ENCODE measurements at places on chromosomes 13 and 19. TPM values are rescaled to one million over a fixed set of nuclear protein-coding genes. Genes with fewer than 3 reads are reported as not detected.

GRCh38 chr19:27740396-27740795 is 1472.6 kb downstream of the UQCRFS1 start:
- DNase-seq = peak; percentile 24

- peak; percentile 18 for DNase-seq
Measured at GRCh38 chr13:46530084-46530935, 22.7 kb upstream of the LRCH1 start.

DNA sequence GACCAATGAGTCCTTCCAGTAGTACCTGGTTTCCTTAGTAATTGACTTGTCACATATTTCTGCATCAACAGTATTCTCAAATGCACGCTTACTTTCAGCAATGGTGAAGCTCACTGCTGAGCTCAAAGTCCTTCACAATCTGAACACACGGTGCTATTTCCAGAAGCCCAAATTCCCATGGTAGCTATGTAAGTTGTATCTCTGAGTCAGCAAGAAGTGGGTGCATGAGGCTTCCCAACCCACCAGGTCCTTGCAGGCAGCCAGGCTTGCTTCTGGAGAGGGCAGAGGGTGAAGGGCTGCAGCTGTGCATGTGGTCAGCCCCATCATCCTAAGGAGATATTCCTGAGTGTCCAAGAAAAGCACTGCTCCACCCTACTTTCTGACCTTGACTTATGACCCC is 25.7 kb downstream of the COL4A2 start:
- no peak for DNase-seq

- peak; percentile 22 for DNase-seq
Measured at GRCh38 chr13:26007261-26008125, 44.3 kb downstream of the SHISA2 start.

The ZNF506 gene
- 18.4 TPM for total RNA-seq

The MRI1 gene
- 52.5 TPM for total RNA-seq

The WTIP gene
- 11.1 TPM for total RNA-seq

DNA sequence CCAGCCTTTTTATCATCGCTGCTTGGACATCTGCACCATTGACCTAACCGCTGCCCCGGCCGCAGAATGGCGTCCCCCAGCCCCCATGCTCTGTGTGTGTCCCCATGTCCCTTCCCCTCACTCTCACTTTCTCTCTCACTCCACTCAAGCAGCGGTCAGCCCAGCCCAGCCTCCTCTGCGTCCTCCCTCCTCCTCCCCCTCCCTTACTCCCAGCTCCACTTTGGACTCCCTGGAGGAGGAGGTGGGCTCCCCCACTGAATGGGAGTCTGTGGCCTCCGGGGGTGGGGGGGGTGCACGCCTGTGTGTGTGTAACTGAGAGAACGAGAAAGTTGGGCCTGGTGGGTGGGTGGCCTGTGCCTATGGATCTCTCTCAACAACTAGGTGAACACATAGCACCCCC is 2.2 kb downstream of the MAP2K7 start:
- DNase-seq = no peak

- no peak for DNase-seq
Measured at GRCh38 chr13:99395436-99395835, 88.2 kb upstream of the GPR183 start.

The NCCRP1 gene
- total RNA-seq = 0.12 TPM

DNA sequence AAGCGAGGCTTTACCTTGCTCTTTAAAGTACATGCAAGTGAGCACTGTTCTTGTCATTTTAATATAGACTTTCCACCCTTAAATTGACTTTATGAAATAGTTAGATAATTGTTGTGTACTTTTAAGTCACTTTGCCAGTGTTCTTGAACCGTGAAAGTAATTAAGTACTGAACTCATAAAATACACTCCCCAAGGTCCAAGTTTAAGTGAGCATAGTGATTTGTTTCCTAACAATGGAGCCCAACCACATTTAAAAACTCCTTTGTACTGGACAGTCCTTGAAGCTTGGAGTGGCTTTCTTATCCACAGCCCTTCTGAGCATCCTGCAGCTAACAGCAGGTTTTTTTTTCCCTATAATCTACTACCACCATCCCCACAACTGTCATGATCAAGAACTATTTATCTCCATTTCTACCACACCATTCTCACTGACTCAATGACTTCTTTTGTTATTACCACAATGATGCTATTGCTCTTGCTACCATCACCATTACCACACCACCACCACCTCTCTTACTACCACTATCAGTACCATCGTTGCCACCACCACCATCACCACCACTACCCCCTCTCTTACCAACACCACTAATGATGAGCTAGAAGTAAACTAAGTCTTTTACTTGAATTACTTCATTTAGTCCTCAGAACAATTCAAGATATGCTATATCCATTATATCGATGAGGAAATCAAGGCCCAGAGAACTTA is 452.6 kb downstream of the DIAPH3 start:
- no peak for DNase-seq

The C2CD4C gene
- total RNA-seq = not detected

The NCR1 gene
- not detected for total RNA-seq

GRCh38 chr13:46310066-46310465 is 77.0 kb downstream of the RUBCNL start:
- no peak for DNase-seq

The VSTM2B gene
- total RNA-seq = not detected

- no peak for DNase-seq
Measured at GRCh38 chr19:53076984-53077383, 26.2 kb downstream of the ZNF160 start.

- peak; percentile 61 for DNase-seq
Measured at GRCh38 chr13:105410602-105411001, 1124.9 kb downstream of the EFNB2 start.

- no peak for DNase-seq
Measured at GRCh38 chr19:47882890-47883289, 3.2 kb downstream of the SULT2A1 start.
